ENCODE measurements at places on chromosomes 5 and 9. TPM values are rescaled to one million over a fixed set of nuclear protein-coding genes. Genes with fewer than 3 reads are reported as not detected.

GRCh38 chr5:88673253-88674105 lies 209.5 kb downstream of the MEF2C start:
- DNase-seq, result no peak

DNA sequence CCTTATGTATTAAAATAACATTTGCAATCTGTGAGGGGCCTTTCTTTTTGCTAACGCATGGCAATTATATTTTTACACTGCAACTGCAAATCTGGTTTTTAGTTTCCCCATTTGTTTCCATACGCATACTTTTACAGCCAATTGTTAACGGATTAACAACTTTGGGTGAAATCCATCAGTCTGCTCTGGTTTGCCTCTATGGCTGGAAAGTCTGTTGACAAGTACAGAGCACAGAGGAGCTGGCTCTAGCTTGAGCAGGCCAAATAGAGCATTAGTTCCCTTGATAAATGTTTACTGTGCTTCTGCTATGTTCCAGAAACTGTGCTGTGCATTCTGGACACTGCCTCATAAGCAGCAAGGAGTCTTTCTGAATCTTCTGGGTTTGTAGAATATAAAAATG lies 400.4 kb upstream of the KIF2A start:
- DNase-seq, result no peak

DNA sequence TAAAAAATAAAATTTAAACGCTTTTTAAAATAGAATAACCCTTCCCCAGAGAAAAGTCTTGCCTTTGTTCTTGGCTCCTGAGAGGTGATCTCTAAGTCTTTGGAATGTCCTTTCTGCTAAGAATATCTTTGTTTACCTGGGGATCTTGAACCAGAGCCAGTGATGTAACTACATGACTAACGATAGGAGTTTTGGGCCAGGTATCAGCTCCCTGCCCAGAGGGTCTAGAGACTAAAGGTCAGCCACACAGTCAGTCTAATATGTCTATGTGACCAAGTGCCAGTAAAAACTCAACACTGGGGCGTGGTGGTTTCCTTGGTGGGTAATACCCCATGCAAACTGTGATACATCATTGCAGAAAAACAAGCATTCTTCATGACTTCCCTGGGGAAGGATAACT lies 1351.9 kb upstream of the C9orf72 start:
- DNase-seq, result no peak

DNA sequence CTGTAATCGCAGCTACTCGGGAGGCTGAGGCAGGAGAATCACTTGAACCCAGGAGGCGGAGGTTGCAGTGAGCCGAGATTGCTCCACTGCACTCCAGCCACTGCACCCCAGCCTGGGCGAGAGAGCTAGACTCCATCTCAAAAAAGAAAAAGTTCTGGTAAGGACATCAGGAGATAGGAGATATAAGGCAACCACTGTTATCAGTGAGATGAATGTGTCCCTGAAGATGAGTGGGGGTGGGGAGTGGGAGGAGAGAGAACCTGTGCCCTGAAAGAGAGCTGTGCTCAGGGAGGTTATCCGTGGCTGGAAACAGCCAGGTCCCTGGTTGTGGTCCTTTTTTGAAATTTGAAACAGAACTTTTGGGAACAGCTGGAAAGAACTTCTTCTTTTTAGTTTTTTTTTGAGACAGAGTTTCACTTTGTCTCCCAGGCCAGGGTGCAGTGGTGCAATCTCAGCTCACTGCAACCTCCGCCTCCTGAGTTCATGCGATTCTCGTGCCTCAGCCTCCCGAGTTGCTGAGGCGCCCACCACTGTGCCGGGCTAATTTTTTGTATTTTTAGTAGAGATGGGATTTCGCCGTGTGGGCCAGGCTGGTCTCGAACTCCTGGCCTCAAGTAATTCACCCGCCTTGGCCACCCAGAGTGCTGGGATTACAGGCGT lies 2.6 kb downstream of the PTPA start:
- DNase-seq, result no peak

GRCh38 chr5:60630179-60630578 lies 69.8 kb downstream of the DEPDC1B start:
- DNase-seq, result no peak

DNA sequence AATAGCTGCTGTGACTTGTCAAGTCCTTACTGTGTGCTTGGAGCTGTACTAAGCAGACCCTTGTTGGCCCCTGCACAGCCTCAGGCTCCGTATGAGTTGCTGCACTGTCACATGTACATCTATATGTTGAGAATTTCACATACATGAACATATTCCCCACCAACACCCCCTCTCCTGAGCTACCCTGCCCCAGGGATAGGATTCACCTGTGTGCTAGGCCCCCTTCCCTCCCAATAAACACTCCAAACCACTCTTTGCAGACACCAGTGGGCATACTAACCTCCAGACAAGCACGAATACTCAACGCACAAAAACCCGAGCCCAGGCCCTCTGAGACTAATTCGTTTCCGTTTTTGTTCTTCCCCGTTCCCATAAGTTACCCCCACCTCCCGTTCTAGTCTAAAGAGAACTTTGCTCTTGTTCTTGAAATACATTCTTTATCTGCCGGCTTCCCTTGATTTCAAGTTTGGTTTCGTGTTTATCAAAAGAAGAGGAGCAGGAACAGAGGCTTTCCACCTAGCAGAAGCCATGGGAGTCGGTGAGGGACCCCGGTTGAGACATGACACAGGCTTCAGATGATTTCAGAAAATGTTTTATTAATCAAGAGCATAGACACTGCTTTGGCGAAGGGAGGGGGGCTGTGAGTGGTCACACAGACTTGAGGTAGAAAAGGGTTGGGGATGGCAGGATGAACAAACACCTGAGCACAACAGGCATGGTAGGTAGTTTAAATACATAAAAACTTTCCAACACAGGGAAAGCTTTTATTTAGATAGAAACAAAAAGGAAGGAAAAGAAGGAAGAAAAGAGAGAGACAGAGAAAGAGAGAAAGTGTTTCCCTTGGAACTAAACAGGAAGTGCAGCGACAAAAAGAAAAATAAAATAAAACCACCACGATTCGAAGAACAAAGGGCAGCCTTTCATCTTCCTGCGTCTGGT lies 3.4 kb downstream of the HAND1 start:
- DNase-seq, result no peak

DNA sequence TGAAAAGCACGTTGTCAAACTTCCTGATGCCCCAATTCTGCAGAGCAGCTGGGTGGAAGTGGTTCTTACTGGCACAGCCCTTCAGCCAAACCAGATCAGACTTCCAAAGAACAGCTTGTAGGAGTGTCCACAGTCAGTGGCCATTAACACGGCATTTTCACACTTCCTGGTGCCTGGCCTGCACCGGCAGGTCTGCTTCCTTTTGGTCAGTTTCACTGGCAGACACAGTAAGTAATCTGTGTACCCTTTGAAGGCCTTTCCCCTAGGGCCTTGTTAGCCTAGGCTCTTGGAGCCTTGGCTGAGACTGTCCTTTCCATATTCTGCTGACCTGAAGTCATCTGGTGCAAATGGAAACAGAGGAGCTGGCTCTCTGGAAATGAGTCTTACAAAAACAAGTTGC lies 297.5 kb upstream of the TNC start:
- no peak for DNase-seq

GRCh38 chr9:682633-683508 lies 158.6 kb upstream of the DMRT1 start:
- DNase-seq, result no peak

DNA sequence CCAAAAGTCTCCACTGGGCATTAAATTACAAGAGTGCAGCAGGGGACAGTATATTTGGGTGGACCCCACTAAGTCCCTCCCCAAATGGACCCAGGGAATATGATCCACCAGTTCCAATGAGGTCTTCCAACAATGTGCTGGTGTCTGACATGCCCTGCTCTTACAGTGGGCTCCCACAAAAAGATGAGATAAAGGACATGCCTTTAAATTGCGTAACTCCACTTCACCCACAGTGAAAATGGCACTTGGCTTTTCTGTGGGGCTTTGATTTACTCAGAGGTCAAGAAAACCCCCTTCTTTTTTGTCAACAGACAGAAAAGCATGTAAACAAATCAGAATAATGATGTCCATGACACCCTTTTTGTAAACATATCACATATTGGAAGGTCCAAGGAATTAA lies 336.5 kb downstream of the EBF1 start:
- DNase-seq, result no peak

- no peak for DNase-seq
These were observed 16.4 kb upstream of the ANXA6 start for GRCh38 chr5:151173711-151174611.

DNA sequence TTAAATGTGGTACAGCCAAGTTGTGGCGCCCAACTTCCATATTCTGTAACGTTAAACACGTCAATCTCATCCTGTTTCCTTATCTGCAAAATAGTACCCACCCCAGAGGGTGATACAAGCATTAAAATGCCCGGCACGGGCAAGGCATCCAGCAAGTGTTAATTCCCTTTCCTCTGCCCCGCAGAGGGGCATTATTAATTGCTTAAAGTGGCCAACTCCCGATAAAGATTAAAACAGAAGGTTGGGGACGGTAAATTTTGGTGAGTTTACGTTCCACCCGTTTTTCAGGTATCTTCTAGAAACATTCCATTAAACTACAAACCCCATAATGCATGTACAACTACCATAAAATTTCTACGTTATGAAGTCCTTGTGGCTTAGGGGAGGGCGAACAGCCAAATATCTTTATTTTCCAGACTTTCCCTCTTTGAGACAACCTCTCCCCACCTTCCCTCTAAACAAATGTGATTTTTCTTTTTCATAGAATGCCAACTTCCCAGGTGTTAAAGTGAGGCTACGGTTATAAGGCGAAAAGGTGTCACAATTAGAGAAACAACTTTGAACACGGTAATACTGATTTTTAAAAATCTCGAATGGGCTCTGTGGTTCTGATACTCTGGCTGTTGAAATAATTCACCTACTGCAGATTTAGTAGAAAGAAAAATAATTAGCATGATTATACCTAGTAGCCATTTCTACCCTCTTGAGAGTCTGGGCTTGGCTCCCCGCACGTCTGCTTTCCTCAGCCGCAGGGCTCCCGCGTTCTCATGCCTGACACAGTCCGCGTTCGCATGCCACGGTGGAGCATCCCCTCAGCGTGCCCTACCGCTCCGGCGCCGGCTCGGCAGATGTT lies 1.2 kb upstream of the GPBP1 start:
- DNase-seq, result peak; percentile 39

GRCh38 chr5:168720575-168720974 lies 141.4 kb upstream of the PANK3 start:
- no peak for DNase-seq

- no peak for DNase-seq
These were observed 9.4 kb downstream of the FBXW11 start for GRCh38 chr5:171997011-171997410.

- DNase-seq, result no peak
These were observed 25.9 kb upstream of the SLC12A7 start for GRCh38 chr5:1137567-1138444.

GRCh38 chr5:34039398-34040157 lies 3.4 kb downstream of the C1QTNF3 start:
- no peak for DNase-seq

DNA sequence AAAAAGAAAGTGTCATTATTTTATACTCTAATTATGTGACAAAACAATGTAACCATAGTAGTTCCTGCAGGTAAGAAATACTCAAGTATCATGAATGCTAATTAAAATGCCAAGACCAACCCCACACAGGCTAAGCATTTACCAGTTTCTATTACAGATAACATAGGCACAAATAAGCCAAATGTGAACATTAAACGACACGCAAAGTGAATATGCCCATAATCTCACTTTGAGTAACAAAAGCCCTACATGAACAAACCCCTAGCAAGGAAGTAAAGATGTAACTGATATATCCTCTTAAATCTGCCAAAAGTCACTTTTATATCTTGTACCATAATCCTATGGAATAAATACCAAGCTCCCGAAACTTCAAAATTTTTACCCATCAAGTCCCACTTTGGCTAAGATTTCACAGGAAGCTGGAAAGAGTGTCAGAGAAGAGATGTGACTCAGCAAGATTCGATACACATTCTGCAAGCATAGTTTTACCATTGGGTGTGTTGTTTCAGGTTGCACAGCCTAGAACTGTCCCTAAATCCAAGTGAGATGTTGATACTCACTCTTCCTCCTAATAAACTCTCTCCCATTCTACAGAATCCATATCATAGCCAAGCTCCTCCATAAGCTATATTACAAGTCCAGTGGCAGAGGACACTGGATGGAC lies 28.8 kb downstream of the TRPM6 start:
- DNase-seq, result no peak

DNA sequence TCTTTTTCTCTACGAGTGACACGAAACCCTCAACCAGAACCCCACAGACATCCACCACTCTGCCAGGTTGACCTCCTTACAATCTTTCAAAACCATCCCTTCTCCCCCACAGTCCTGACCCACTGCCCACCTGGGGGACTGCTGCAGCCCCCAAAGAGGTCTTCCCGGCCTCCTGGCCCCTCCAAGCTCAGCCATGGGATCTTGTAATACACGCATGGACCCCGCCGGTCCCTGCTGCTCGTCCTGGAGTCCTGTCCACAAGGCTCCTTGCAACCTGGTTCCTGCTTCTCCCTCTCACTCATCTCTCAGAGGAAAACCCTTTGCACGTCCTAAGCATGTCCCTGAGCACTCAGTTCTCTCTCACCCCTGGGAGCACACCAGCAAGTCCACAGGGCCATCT lies 187.3 kb downstream of the CDK5RAP2 start:
- DNase-seq, result no peak

DNA sequence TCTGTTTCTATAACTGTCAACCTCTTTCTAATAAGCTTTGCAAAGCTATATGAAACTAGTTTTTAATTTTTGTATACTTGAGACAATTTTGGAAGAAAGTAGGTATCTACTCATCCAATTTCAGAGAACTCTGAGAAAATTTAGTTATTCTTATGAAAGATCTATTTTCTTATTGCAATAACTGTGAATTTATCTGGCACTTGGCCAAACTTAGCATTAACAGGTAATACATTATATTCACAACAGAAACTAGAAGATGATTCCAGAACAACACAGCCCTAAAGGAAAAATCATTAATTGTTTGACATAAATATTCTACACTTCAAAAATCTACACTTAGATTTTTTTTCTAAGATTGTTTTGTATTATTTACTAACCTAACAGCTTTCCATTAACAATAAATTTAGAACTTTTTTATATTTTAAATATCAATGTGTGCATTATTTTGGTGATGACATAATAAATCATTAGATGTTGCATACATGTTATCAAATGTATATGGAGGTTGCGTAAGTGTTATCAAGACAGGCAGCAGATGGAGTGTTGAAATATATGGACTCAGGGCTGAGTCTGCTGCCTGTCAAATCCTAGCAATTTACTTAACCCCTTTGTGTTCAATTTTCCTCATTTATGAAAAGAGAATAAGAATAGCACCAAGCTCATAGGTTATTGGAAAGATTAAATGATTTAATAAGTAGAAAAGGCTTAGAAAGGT lies 141.8 kb downstream of the MUSK start:
- DNase-seq, result no peak

SYNPO gene
- 1.9 TPM for polyA plus RNA-seq

ADAMTSL1 gene
- polyA plus RNA-seq, result not detected

KIF12 gene
- polyA plus RNA-seq, result not detected

SELENOP gene
- not detected for polyA plus RNA-seq

MORN5 gene
- polyA plus RNA-seq, result not detected

KIAA1191 gene
- 54.8 TPM for polyA plus RNA-seq

PCDHB15 gene
- polyA plus RNA-seq, result not detected

SH3PXD2B gene
- polyA plus RNA-seq, result not detected

FLT4 gene
- not detected for polyA plus RNA-seq

GFI1B gene
- polyA plus RNA-seq, result 1.4 TPM
